Stimulated activated CD4-positive, alpha-beta T cell treated with anti-CD3 and anti-CD28 coated beads, Interleukin-15, amount 100 ng/mL, for 1 hour (primary cell): ENCODE measurements at places on chromosomes 2 and 18.

- no peak for DNase-seq
These were observed 83.9 kb downstream of the RPE start for GRCh38 chr2:210086292-210086691.

DNA sequence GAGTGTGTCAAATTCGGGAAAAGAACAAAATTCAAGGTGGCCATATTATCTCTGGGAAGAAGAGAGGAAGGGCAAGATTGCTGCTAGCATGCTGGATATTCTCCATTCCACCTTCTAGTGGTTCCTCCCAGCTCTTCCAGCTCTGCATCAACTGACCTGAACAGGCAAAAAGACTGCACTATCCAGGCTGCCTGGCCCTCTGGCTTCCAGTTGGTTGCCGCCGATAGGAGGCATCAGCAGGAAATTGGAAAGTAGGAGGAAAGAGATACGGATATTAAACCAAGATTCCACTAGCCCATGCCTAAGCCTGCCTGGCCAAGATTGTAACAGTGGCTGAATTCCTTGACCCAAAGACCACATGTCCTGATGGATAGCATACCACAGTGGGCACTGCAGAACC, 1.7 kb upstream of the RTTN start:
- no peak for DNase-seq

DNA sequence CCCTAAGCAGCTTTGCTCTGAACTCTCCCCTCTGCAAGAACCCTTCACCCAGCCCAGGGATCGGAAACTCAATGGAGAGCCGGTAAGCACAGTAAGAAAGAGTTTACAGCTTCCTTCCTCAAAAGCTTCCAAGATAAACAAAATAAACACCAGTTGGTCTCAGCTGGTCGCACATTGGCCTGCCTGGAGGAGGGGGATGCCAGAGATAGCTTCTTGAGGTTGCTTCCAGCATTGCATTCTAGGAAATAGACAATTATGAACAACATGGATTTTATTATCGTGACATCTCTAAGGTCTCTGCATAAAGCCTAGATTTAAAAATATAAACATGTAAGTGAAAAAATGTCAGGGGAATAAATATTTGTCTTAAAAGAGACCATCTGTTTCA, 141.5 kb upstream of the PKDCC start:
- DNase-seq, result no peak

DNA sequence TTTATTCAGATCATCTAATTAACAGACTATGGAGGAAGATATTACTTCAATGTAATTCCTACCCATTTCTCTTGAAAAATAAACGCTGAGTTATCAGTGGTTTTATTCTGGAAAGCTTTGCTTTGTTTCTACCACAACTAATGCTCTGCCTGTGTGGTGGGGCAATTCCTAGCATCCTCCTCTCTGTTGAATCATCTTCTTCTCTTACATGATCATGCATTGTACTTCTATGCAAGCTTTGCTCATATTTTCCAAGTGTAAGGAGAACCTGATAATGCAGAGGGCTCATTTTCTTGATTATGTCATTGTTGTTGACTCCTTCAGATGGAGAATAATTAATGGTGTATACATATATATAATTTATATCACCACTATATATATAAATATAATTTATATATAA, 46.7 kb downstream of the CCDC195 start:
- no peak for DNase-seq

DNA sequence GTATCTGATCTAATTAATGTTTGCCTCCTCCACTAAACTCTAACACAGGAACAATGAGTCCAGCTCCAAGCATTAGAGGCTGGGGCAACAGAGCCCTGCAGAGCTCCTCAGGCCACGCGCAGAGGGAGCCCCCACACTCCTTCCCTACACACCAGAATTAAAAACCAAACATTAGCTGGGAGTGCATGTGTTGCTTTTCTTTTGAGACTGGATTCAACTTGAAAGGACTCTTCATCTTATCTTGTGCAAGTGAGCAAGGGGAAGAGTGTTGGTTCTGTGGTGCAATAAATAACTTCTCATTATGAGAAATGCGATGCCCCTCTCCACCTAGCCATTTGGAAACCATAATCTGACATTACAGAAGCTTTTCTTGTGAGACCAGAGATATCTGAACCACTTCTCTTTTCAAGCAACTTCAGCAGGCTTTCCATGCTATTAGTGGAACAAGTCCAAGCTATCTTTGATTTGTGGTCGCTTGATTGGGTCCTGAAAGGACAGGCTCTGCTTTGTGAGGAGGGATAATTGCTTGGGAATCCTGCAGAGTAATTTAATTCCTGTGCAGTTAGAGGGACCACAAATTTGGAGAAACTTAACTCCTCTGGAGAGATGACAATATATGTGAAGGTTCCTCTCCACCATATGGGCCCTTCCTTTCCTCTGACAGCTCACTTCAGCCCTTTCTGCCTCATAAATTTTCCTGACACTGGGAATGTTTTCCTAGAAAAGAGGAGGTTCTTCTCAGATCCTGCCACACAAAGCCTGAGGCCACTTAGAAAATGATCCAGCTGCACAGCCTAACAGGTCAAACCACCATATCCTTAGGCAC, 112.5 kb downstream of the ATL2 start:
- DNase-seq, result no peak

DNA sequence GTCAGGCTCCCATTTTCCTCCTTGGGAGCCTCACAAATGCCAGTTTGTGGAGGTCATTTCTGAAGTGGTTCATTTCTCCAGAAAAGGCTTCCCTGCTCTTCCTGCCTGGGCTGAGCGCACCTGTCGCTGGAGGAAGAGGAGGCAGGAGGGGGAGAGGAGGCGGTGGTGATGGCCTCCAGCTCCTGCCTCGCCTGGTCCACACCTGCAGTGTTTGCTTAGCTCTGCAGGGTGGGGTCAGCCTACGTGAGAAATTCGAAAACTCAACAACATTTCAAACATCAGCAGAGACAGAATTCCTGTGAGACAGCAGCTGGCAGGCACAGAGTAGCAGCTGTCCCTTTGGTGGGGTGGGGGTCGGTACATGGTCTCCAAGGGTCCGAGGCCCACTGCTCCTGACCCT, 7.9 kb downstream of the IMPA2 start:
- no peak for DNase-seq

DNA sequence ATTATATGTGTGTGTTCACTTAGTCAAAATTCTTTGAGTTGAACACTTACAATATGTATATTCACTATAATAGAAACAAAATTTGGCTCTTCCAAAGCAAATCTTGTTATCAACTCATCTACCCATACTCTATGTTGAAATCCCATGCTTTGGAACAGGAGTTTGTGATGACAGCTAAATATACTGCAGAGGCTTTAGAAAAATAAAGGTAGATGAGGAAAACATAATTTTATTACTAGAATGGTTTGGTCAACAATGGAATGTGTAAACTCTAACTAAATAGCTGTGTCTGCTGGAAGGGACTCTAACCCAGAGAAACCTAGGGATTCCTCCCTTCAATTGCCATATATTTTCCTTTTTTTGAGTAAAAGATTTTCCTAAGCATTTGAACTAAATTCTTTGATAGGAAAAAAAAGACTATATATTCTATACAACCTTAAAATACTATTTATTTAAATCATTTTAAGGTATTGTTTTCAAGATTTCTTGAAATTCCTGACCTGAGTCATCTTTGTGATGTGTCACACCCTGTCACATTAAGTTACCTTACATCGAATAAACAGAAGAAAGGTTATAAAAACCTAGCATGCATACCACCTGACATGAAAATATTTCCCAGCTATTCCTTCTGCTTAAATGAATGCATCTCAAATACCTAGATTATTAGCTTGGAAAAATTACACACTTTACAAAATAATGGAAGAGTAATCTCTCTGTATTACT, 175.5 kb downstream of the OTX1 start:
- DNase-seq, result no peak

GRCh38 chr2:207525296-207525695, 4.5 kb upstream of the CREB1 start:
- no peak for DNase-seq

- DNase-seq, result no peak
These were observed 95.6 kb downstream of the CYP26B1 start for GRCh38 chr2:72051971-72052505.

DNA sequence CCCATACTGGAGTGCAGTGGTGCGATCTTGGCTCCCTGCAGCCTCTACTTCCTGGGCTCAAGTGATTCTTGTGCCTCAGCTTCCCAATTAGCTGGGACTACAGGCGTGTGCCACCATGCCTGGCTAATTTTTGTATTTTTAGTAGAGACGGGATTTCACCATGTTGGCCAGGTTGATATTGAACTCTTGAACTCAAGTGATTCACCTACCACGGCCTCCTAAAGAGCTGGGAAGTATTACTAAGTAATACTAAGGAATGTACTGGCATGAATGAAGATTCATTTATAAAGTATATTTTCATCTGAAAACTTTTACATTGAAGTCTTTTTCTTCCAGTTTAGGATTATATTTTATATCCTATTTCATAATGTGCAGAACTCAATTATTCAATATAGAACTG, 38.1 kb downstream of the NUP35 start:
- no peak for DNase-seq

GRCh38 chr2:217033186-217033585, 173.3 kb upstream of the TNP1 start:
- no peak for DNase-seq

DNA sequence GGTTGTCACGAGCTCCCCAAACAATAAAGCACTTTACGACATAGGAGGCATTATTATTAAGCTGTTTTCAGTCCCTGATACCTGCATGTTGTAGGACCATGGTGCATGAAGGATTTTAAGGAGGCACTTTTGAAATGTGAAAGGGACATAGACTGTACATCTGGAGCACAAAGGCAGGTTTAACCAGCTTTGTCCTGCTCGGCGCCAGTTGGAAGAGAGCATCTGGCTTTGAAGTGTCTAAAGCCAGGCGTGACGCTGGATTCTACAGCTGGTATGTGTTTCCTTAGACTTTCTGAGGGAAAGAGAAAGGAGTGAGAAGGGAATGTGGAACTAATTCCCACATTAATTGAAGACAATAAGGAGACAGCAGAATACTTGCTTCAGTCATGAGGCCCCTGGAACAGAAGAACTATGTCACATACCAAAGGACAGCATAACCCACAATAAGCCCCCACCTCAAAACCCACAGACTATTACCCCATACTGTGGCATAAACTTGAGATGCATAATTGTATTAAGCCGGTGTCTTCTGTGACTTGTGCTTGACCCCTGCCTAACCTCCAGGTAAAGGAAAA, 381.0 kb upstream of the MEX3C start:
- no peak for DNase-seq

GRCh38 chr18:47594621-47595086, 335.8 kb downstream of the SMAD2 start:
- DNase-seq, result no peak

DNA sequence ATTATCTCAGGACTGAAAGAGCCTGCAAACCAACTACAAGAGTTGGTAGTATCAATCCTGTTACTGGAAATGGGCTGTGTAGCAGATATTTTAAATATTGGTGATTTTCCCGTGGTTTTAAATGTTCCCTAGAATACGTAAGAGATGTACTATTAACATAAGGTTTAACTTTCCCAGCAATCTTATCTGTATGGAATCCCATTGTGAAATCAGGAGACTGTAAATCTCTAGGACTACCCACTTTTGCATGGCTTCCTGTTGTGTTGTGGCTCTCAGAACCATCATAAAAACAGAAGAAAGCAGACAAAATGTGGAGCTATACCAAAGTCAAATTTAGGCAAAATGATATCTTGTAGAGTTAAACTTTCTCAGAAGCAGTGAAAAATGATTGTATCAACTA, 641.5 kb upstream of the SETBP1 start:
- no peak for DNase-seq

DNA sequence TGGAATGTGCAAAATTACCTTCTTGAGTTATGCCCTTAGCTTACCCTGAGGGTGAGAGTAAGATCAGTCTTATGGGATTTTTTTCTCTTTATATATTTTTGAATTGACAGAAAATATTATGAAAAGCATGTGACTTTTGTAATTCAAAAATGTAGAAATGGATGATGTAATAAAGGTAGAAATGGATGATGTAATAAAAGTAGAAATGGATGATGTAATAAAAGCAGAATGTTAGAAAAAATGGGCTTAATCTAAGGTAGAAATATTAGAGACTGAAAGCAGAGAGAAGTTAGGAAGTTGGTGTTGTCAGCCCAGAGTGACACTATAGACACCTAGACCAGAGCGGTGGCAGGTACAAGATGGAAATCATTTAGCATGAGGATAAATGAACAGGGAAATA, 107.1 kb upstream of the THSD7B start:
- DNase-seq, result no peak

DNA sequence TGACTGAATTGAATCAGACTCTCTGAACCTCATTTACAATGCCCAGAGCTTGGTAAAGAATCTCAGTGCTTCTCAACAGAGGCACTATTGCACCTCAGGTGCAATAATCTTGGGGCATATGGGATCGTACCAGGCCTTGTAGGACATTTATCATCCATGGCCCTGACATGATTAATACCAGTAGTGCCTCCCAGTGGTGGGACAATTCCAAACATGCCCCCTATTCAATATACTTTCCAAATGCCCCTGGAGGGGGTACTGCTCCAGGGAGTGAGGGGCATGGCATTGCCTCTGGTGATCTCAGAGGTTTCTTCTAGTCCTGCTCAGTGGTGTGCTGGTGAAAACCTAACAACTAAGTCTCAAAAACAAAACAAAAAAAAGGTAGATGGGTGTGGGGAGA, 174.9 kb upstream of the SMAD2 start:
- no peak for DNase-seq

DNA sequence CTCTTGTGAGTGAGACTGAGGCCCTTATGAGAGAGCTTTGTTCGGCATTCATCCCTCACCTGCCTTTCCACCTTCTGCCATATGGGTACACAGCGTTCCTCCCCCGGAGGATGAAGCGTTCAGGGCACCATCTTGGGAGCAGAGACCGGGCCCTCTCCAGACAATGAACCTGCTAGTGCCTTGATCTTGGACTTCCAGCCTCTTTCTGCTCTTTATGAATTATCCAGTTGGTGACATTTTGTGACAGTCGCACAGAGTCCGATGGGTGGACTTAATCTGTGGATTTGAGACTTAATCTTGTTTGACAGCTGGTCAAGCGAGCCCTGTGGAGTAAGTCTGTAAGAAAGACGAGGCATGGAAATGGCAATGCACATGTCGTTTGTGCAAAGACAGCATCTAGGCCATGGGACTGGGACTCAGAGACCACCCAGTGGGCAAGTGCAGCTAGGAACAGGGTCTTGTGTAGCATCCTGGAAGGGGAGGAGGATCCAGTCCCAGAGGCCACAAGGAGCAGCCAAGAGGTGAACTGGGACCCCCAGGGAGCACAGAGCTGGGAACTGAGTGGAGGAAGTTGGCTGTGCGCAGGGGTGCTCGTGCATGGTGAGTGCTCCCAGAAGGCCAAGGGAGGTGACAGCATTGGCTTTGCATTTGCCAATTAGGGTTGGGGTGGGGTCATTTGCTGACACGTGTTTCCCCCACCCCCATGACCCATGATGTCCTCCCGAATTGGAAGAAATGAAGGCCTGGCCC, 69.5 kb upstream of the HDAC4 start:
- DNase-seq, result no peak

DNA sequence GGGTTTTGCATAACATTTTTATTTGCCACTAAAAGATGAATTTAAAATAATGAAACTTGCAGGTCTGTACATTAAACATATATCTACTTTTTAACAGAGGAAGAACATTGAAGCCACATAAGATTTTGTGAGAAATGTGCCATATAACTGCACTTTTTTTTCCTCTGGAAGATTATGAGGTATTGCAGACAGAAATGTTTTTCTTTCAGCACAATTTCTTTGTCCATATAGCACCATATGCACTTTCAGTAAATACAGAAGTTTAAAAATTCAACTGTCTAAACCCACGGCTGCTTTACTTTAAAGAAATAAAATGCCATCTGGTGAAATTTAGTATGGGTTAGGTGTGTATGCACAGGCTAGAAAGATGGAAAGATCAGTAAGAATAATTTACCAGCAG, 470 bp upstream of the FAP start:
- DNase-seq, result no peak

GRCh38 chr18:69787825-69788547, 159.7 kb downstream of the CD226 start:
- no peak for DNase-seq
